Right renal cortex interstitium (tissue), 3 donors: ENCODE measurements at places on chromosomes 16 and 17. TPM values are rescaled to one million over a fixed set of nuclear protein-coding genes. Genes with fewer than 3 reads are reported as not detected.

CLEC18B gene
- polyA plus RNA-seq, result 94.7 TPM

FBRS gene
- polyA plus RNA-seq, result 47.7 TPM

OR4D1 gene
- polyA plus RNA-seq, result not detected

DNA sequence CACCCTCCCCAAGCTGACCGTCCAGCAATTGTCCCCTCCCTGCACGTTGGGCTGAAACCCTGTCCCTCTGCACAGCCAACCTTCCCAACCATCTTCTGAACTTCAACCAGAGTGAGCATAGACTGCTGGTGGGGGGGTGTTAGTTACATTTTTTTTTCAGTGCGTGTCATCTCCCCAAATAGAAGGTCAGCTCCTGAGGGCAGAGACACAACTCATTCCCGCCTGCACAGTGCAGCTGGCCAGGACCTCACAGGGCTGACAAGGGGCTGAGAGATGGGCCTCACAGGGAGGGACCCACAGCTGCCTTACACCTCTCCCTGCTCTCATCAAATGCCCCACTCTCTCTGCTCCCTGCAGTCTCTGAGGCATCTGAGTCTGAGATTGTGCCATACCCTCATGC lies 8.4 kb downstream of the SRL start:
- no peak for DNase-seq

DNA sequence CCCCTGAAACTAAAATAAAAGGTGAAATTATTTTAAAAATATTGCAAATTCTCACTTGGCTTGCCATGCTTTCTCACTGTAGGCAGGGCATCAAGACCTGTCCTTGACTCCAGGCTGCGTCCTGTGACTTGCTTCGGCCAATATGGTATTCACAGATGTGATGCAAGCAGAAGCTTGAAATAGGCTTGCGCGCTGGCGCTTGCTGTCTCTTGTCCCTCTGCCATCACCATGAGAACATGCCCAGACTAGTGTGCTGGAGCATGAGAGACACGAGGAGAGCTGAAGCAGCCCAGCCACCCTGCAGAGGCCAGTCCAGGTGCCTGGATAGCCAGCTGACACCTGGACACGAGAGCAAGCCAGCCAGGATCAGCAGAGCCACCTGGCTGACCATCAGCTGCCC lies 21.8 kb upstream of the ZKSCAN2 start:
- no peak for DNase-seq
